ENCODE measurements at places on chromosomes 4 and X.

DNA sequence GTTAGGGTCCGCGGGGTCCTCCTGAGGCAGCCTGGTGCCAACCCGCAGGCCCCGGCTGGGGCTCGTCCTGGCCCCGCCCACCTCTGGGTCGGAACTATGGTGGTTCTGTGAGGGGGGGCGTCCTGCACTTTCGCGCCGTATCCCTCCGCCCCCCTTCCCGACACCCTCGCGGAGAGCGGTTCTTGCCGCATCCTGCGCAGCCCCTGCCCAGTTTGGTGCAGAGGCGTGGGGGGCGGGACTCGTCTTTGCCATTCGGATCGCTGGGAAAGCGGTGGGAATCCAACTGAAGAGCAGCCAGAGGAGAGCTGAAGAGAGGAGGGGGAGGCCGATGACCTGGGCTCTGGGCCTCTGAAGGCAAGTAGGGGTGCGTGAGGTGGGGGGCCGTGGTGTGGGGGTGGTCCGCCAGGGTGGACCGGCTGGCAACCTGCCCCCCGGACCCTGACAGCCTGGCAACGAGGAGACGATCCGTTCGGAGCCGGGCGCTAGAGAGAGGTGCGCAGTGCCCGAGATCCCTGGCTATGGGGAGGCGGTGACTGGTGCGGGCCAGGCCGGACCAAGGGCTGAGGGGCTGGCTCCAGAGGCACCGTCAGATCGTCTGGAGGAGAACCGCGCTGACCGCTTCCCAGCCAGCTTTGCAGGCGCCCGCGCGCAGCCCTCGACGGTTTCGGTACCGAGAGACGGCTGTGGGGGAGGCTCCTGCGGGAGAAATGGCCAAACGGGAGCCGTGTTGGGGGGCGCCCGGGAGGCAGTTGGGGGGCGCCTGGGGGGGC lies at the start of gene GPRASP1:
GPRASP1 (plus strand) TSS at position 242 of the 770 bp plus-strand sequence. CDS start 2,431 bp downstream, outside the sequence.
- no peak for DNase-seq

DNA sequence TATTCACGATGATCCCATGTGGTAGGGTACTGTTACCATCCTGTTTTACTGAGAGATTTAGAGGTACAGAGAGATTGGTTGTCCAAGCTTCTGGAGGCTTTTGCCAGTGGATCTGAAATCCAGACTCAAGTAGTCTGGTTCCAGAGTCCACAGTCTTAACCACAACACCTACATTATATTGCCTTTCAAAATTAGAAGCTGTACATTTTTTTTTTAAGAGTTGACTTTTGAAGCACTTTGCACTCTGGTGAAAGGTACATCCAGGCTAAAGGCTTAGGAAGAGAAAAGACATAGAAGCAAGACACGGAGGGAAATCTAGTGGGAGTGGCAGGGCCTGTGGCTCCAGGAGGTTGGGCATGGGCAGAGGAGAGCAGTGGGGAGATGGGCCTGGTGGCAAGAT lies 122.1 kb downstream of the AFF1 start:
- no peak for DNase-seq

GRCh38 chr4:67546004-67546356 lies 677 bp upstream of the CENPC start:
- DNase-seq, result no peak

DNA sequence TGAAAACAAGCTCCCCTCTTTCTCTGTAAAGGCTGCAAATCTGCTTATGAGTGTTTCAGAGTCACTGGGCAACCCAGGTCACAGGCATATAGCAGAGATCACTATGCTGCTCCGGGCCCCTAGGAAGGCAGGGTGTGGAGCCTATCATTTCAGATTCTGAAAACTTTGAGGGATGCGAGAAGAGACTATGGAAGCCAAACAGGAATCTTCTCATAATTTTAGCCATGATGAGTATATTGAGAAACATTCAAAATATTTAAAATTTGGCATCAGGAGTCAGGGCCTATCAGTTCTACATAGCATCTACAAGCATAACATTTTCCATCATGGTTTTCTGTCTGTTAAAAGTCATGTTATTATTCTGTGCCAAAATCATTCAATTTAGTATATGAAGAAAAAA lies 61.7 kb upstream of the ATXN3L start:
- DNase-seq, result no peak

GRCh38 chrX:9231491-9231890 lies 197.6 kb upstream of the FAM9B start:
- DNase-seq, result no peak

DNA sequence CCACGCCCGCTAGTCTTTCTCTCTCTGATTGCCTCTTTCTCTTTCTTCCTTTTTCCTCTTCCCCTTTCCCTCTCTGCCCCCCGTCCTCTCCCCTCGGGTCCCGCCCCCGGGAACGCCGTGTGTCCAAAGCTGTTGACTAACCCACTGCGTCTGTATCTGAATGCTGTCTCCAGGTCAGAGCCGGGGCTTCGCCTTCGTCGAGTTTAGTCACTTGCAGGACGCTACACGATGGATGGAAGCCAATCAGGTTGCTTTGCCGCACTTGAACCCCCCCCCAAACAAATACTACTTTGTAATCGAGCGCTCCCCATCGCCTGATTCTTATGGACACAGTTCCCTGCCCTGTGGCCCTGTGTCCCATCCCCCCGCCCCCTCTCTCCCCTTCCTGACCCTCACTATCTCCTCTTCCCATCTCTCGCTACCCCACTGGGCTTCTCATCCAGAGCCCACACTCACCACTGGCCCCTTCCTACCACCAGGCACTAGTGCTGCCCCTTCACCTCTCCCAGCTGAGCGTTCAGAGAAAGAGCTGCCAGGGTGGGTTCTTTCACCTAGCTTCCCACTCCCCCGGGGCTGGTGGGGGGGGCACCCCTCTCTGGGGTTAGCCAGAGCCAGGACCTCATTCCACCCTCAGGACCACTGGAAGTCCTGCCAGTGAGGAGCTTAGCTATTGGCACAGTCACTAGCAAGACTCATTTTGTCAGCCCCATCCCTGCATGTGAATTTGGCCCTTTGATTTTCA lies 18.6 kb upstream of the UBA1 start:
- no peak for DNase-seq

GRCh38 chr4:22456291-22456690 lies 59.6 kb downstream of the ADGRA3 start:
- DNase-seq, result no peak

- DNase-seq, result no peak
Observed at GRCh38 chrX:8500203-8500602, 35.6 kb downstream of the VCX3B start.

GRCh38 chr4:89837993-89838390 lies 1.0 kb upstream of the SNCA start:
- no peak for DNase-seq

- no peak for DNase-seq
Observed at GRCh38 chrX:31132821-31133241, 61.0 kb upstream of the FTHL17 start.

- DNase-seq, result no peak
Observed at GRCh38 chr4:119489305-119489704, 139.3 kb downstream of the PDE5A start.

DNA sequence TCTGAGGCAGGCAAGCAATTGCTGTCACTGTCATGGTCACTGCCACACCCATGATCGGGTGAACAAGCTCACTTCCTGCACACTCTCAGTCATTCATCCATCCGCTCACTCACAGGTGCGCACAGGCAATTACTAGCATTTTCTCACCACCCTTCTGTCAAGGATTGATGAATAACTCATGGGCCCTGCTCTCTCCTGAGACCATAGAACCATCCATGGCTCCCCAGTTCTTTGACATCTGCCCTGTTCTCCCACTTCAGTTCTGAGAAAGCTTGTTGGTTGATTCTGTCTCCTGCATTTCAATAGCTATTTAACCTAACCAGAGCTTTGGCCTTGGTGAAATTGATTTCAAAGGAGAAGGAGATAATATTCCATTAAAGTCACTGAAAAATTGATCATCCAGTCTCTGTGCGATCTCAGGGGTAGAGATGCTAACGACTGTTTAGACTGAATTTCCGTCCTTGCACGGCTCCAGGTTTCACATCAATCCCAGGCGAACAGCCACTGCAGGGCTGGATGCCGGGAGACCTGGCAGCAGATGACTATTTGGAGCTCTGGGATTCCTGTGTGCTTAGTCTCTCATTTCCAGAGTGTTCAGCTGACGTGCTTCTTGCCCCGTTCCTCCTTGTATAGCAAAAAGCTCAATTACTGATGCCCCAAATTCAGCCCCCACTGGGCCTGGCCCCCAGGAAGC lies 36.9 kb upstream of the ADRA2C start:
- DNase-seq, result no peak

GRCh38 chrX:155874571-155875244 lies 6.4 kb upstream of the VAMP7 start:
- DNase-seq, result no peak

- peak; percentile 34 for DNase-seq
Observed at GRCh38 chr4:163167333-163167626, 590 bp upstream of the NAF1 start.

GRCh38 chr4:6763330-6763851 lies 19.1 kb upstream of the KIAA0232 start:
- DNase-seq, result no peak

- DNase-seq, result no peak
Observed at GRCh38 chr4:121015421-121015820, 56.9 kb downstream of the NDNF start.

DNA sequence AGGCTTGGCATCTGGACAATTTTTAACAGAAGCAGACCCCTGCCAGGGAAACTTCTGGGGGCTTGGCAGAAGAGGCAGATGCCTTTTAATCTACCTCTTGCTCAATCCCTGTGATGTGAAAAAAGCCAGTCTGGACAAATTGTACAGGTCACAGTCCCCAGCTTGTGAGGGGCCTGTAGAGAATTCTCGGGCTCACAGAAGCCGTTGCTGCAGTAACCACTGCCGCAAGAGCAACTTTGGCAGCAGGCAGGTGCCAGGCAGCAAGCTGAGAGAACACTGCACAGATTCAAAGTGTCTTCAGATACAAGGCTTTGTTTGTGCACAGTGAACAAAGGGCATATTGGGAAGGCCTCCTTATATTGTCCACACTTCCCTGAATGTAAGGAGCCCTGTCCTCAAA lies 11.7 kb downstream of the GPKOW start:
- no peak for DNase-seq

- DNase-seq, result no peak
Observed at GRCh38 chrX:95860127-95860526, 824.5 kb upstream of the DIAPH2 start.

DNA sequence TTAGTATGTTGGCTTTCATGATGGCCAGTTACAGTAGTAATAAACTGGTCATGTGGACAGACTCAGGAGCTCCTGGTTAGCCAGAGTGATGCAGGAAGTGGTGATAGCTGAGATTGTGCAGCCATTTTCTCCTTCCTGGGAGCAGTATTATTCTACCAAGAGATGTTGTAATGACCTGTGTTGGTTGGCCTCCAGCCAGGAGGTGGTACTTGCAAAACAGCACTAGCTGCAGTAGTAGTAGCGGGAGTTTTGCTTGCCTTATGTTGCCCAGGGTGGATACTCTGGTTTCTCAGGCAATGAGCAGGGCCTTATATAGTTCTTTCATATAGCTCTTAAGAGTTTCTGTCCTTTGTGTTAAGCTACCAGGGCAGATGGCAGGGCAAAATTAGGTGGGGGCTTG lies 998.8 kb downstream of the GLUD2 start:
- no peak for DNase-seq

DNA sequence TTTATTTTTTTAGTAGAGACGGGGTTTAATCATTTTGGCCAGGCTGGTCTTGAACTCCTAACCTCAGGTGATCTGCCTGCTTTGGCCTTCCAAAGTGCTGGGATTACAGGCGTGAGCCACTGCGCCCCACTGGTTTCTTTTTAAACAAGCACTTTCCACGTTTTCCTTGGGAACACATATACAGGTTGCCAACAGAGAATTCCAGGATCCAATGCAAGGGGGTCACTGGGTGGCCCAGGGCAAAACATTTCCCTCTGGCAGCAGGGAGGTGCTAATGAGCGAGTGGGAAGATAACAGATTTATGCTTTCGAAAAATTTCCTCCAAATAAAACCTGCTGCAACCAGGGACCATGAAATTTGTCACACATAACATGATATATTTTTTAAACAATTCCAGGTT lies 41.1 kb downstream of the ADRA2C start:
- no peak for DNase-seq

- DNase-seq, result no peak
Observed at GRCh38 chrX:44352758-44353157, 9.3 kb upstream of the EFHC2 start.

GRCh38 chrX:10135561-10136399 lies 21.0 kb upstream of the CLCN4 start:
- no peak for DNase-seq

DNA sequence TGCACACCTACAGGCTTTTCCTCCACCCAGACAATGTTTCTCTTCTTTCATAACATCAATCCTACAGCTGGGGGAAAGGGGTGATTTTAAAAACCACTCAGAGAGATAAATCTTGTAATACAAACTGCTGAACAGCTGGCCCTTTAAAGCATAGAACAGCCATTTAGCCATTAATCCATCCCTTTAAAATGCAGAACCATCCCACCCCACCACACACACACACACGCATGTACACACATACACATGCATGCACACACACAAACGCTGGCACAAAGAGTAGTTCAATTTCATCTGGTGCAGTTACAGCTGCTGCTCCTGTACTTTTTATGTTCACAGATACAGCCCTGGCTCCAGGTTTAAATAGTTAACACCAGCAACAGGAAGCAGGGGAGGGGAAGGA lies 426.1 kb downstream of the MID1IP1 start:
- no peak for DNase-seq

- peak; percentile 6 for DNase-seq
Observed at GRCh38 chr4:168019019-168019651, 73.2 kb upstream of the ANXA10 start.

GRCh38 chr4:113223001-113223400 lies 173.5 kb downstream of the ANK2 start:
- DNase-seq, result no peak

DNA sequence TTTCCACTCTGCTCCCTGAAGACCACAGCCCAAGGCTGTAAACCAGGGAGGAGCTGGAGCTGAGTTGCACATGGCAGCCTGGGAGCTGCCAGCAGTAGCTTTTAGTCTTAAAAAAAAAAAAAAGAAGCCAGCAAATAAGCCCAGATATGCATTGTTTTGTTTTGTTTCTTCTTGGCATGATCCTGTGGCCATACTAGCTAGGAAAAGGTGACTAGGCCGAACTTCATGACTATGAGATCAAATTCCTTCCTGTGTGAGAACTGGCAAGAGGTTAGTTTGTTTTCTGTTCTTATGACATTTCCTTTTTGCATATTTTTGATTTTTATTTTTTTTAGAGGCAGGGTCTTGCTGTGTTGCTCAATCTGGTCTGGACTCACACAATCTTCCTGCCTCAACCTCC lies 323.3 kb downstream of the DCTD start:
- no peak for DNase-seq

DNA sequence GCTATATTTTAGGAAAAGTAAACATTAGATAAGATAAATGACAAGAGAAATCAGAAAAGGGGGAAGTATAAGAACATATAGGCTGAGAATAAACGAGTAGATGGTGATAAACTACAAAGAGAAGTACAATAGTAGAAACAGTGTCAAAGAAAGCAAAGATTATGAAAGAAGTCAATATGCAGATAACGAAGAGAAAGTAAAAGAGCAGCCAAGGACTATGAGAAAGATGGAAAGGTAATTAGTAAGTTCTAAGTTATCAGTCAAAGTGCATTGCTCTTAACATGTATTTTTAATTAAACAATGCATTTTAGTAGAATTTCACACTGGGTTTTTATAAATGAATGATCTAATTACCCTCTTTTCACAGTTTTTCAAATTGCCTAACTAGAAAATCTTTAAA lies 1801.3 kb upstream of the PCDH10 start:
- no peak for DNase-seq

- peak; percentile 22 for DNase-seq
Observed at GRCh38 chr4:16289897-16290554, 63.8 kb upstream of the TAPT1 start.
